ENCODE measurements at places on chromosomes 11 and 22.
A peak's percentile ranks its signal among the peaks of the same experiment; 100 is the strongest.

GRCh38 chr11:64230171-64230984 is at the start of gene DNAJC4:
Gene DNAJC4, plus strand, starts transcription at chr11:64230548. Its CDS starts 307 bp downstream, at chr11:64230855.
- DNase-seq: peak; percentile 81

- no peak for DNase-seq
Observed at GRCh38 chr11:79013509-79013908, 427.3 kb downstream of the TENM4 start.

GRCh38 chr22:27129266-27129665 is 471.9 kb downstream of the MIAT start:
- no peak for DNase-seq

GRCh38 chr11:92159931-92160330 is 64.7 kb upstream of the FAT3 start:
- DNase-seq: no peak

DNA sequence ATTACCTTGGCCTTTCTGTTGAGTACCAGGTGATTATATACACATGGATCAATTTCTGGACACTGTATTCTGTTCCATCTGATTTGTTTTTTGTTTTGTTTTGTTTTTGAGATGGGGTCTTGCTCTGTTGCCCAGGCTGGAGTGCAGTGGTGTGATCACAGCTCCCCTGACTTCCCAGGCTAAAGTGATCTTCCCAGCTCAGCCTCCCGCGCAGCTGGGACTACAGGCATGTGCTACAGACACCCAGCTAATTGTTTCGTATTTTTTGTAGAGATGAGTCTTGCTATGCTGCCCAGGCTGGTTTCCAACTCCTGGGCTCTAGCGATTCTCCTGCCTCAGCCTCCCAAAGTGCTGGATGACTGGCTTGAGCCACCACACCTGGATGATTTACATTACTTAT is 19.0 kb downstream of the TCIRG1 start:
- no peak for DNase-seq

GRCh38 chr11:80182901-80183300 is 742.1 kb upstream of the TENM4 start:
- DNase-seq: no peak

Data from activated gamma-delta T cell treated with anti-CD3 and anti-CD28 coated beads, Interleukin-2, amount 50 U/mL, for 16 hours (primary cell).